ENCODE measurements at places on chromosomes 7 and 10.

DNA sequence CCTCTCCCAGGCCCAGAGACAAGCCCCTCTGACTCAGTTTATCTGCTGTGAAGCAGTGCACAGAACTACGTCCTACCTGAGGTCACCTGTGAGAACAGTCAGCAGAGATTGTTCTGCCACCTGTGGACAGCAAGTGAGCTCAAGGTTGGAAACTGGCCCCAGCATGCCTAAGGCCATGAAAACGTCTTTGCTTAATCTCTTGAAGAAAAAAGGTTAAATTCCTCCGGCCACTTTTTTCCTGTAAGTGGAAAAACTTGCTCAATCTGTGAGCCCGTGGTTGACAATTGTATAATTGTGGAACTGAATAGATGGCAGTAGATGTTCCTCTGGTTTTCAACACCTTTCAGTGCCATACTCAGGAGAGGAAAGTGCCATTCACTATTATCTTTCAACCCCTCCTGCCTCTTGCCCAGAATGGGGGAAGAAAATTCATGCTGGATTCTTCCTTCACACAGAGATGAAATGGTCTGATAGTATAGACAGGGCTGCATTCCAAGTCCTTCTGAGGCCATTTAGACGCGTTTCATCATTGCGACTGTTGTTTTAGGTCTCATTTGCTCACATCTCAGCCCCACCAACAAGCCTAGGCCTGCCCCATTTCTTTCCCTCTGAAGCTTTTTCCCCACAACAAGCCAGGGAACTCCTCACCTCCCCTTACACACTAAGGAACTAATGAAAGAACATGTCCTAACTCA, 292.9 kb downstream of the FZD1 start:
- no peak for DNase-seq

- no peak for DNase-seq
Observed at GRCh38 chr10:103502849-103503660, 9.6 kb downstream of the NEURL1 start.

GRCh38 chr7:2757361-2757903, 69.4 kb downstream of the AMZ1 start:
- no peak for DNase-seq

DNA sequence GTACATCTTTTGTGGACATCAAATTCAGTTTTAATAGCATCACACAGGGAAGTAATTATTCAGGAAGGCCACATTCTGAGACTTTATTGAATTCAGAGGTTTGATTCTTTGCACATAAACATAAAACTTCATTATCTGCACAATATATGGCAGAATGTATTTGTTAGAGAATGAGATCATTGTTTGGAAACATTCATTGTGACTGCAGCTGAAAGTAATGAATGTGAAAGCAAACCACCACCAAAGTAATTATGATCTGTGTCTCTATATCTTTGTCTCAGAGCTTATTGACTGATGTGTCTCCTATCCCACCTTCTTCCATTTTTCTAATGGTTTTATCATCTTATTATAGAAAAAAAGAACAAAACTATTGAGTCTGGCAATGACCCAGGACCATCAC, 340.9 kb upstream of the PCDH15 start:
- no peak for DNase-seq

DNA sequence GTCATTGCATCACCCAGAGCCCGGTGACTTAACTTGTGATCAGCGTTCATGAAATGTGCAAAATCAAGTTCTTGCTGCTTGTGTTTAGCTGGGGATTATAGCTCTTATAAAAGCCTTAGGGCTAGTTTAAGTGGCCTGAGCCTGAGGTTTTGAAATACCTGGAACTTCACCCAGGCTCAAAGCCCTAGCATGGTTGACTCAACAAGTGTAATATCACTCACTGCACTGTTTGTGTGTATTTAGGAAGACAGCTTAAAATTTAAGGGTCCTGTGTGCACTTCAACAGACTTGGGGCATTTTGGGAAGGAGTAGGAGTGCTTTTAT, 489.5 kb downstream of the GATA3 start:
- no peak for DNase-seq

DNA sequence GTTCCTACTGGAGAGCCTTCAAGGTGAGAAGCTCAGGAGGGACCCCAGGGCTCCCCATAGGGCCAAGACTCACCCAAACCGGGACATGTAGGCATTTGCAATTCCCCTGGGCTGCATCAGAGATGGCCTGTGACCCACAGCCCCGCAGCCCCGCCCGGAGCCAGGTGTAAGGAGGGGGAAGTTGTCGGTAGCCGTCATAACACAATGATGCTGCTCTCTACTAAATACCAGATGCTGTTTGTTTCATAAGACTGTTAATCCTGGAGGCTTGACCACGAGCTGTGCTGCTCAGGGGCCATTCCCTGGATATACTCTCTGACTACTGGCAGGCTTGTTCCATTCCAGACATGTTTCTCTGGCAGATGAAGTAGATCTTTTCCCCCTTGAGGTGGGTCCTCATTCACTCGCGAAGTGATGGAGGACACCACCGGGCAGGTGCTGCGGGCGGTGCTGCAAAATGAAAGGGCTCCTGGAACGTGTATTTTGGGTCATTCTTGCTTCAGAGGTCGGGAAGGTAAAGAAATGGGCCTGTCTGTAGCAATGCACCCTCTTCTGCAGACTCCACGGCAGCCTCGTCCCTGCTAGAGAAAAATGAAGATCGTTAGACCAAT, 61.1 kb downstream of the MKI67 start:
- no peak for DNase-seq

DNA sequence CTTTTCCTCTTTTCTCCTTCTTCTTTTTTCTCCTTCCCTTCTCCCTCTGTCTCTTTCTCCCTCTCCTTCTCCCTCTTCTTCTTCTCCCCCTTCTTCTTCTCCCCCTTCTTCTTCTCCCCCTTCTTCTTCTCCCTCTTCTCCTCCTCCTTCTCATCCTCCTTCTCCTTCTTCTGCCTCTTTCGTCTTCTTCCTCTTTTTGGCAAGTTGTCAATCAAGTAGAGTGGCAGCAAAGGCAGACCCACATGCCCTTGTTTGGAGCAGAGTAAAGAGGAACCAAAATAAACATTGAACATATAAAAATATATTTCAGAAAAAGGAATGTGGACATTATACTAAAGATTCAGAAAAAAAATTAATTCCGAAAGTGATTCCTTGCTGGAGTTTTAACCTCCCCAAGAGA, 59.6 kb upstream of the ZNF33B start:
- no peak for DNase-seq

DNA sequence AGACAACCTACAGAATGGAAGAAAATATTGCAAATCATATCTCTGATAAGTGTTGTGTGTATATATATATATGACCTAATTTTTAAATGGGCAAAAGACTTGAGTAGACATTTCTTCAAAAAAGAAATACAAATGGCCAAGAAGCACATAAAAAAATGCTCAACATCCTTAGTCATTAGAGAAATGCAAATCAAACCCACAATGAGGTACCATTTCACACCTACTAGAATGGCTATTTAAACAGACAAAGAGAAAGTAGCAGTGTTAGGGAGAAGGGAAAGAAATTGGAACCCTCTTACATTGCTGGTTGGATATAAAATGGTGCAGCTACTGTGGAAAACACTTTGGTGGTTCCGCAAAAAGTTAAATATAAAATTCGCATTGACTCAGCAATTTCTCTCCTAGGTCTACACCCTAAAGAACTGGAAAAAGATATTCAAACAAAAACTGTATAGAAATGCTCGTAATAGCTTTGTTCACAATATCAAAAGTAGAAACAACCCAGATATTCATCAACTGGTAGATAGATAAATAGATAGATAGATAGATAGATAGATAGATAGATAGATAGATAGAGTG, 16.3 kb downstream of the ACSL5 start:
- no peak for DNase-seq

DNA sequence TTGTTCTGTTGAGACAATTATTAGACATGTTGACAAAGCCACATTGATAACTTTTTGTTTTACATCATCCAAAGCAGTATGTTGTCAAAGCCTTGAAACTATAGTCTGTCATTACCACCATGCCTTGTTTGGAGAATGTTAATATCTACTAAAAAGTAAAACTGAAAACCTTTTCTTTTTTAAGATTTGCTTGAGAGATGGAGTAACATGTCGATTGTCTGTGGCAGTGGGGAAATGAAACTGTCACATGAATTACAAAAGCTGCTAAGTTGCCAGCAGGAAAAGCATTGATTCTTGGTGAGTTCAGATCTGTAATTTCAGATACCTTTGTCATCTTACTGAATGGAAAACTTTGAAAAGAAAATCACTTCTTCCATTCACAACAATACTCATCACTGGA, 69.1 kb downstream of the TFPI2 start:
- no peak for DNase-seq

- no peak for DNase-seq
Observed at GRCh38 chr10:100186253-100187212, 704 bp upstream of the ERLIN1 start.

DNA sequence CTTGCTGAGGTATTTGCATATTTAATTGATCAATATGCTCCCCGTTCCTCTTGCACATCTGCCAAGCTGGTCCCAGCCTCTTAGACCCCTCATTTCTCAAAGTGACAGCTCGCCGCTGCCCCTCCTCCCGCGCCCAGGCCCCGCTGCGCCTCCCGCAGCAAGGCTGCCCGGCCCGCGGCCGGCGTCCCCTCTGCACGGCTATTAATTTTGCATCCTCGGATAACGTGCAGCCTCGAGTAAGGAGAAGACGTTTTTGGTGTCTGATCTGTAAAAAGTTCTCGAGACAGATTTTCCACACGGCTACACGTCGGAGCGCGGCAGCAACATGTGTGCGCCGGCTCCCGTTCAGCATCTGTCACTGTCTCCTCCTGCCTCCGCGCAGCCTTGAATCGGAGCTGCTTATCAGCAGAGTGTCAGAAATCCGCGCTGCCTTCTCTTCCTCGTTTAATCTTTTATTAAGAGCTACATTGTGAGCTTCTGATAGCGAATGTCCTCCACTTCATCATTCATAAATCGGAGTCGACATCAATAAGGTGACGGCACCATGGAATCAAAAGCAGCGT, 65.3 kb downstream of the EBF3 start:
- DNase-seq: no peak

DNA sequence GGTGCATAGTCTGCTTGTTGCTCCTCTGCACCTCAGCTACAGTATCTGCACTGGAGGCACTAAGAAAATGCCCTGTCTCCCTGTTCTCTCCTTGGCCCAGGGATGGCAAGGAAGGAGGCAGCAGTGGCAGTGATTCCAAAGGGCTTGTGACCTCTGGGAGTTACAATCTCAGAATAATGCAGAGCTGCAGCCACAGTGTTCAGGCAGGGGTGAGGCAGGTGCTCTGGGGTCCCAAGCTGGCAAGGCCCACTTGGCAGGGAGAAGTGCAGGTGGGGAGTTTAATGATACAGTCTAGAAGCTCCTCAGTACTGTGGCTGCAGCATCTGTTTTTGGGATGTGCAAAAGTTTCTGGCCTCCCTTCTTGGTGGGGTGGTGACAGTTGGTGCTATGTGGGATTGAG, 456.4 kb downstream of the CCSER2 start:
- no peak for DNase-seq

DNA sequence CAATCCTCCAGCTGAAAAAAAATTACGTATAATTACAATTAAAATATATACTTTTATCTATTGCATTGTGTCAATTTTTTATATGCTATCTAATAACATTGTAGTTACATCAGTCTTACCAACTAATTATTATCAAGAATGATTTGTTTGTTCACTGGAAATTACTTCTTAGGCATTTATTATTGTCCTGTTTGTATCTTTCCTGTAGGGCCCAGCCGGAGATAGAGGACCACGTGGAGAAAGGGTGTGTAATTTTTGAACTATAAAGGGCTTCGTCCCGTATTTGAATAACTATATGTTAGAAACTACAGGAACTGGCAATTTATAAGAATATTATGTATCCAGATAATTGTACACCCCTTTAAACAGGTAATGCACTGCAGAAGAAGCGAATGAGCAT, 4.1 kb downstream of the COL1A2 start:
- DNase-seq: no peak

DNA sequence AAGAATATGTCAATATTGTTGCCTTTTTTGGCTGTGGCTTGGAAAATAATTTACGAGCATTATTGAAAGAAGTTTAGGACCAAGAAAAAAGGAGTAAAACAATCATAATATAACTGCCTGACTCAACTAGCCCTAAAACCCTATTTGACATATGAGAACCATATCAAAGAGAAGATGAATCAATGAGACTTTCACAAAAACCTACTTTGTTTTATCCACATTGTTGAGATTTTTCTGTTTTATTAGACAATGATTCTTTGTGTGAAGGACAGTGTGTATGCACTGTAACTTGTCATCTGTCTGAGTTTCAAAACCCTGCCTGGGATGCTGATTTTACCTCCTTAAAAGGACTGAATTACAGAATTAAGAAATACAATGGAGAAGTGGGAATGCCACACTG, 19.0 kb downstream of the SOSTDC1 start:
- DNase-seq: no peak

- no peak for DNase-seq
Observed at GRCh38 chr10:3136336-3136735, 36.2 kb downstream of the PITRM1 start.

DNA sequence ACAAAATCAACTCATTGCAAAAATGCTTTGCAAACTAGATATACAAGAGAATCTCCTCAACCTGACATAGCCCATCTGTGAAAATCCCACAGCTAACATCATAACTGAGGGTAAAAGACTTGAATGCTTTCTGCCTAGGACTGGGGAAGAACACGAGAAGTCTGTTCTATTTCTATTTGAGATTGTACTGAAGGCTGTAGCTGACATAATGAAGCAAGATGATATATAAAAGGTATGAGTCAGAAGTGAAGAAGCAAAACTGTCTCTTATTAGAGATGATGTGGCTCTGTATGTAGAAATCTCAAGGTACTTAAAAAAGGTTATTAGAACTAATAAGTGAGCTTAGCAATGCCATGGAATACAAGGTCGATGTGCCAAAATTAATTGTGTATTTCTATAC, 639.9 kb upstream of the PFKP start:
- no peak for DNase-seq

GRCh38 chr10:82206831-82207230, 331.8 kb downstream of the NRG3 start:
- no peak for DNase-seq

DNA sequence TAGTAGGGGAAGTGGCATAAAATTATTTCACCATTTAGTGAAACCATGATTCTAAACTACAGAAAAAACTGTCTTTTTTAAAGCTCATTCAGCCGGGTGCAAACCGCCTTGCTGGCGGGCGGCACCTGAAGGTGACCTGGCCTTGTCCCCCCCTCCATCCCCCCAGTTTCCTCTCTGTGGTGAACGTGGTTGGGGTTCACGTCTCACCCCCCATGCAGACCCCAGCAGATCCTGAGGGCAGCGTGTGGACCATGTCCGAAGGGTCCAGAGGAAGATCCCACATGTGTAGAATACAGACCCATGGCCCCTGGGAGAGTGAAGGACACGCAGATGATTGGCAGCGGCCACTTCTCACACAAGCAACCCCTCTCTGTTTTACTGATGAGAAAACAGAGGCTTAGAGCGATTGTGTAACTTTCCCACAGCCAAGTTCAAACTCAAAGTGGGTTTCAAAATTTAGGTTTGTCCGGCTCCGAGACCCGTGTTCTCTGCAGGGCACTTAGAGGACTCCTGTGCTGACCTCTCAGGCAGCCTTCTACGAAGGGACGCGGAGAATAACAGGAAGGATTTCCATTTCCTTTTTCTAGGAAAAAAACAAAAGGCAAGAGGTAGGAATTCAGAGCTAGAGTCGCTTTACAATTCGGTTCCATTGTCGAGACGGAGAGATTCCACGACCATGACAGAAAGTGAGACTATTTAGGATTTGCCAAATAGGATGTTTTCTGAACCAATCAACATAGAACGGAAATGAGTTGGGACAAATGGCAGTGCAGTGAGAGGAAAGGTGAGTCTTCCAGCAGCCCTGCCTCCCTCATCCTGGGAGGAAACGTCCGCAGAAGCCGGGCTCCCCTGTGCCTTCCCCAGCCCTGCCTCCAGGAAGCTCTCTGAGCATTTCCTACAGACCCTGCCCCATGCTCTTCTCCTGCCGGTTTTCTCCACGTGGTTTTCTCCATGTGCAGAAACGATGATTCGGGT, 67.6 kb upstream of the PITRM1 start:
- no peak for DNase-seq
